ENCODE measurements at places on chromosomes 4 and X. TPM values are rescaled to one million over a fixed set of nuclear protein-coding genes. Genes with fewer than 3 reads are reported as not detected.

SSX2 gene
- total RNA-seq = 52.2 TPM

IRS4 gene
- not detected for total RNA-seq

- no peak for DNase-seq
- H3K36me3 ChIP-seq = no peaks in the 10 kb centered on the region
- H3K4me1 ChIP-seq = no peaks in the 10 kb centered on the region
- no peaks in the 10 kb centered on the region for H3K27me3 ChIP-seq
- H3K27ac ChIP-seq = no peak overlapping the region
Measured at GRCh38 chr4:1364217-1364616, 17.2 kb downstream of the UVSSA start.

GRCh38 chr4:159048166-159048886 is 54.6 kb upstream of the RAPGEF2 start:
- H3K4me3 ChIP-seq = no peak overlapping the region
- H3K36me3 ChIP-seq = no peaks in the 10 kb centered on the region
- H3K4me1 ChIP-seq = no peaks in the 10 kb centered on the region

CSAG3 gene
- 41.6 TPM for total RNA-seq

DNA sequence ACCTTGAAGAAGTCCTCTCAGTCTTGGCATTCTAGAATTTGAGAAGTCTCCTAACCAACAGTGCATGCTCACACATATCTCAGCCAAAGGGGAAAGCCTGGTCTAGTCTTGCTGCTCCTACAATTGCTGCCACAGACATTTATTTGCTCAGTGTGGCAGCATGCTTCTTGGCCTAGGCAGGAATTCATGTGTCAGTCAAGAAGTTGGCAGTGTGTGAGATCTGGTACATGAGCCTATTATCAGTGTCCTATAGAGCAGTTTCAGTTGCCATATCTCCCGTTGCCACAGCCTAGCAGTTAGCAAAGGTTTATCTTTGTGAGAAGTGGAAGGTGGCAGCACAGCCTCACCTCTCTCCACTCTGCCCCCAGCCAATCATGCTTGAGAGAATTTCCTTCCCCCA is 176.9 kb upstream of the ARHGEF9 start:
- no peaks in the 10 kb centered on the region for H3K27me3 ChIP-seq
- DNase-seq = no peak
- H3K4me3 ChIP-seq = no peak overlapping the region

FAT4 gene
- 4.5 TPM for total RNA-seq

MAOA gene
- 5.0 TPM for total RNA-seq

DNA sequence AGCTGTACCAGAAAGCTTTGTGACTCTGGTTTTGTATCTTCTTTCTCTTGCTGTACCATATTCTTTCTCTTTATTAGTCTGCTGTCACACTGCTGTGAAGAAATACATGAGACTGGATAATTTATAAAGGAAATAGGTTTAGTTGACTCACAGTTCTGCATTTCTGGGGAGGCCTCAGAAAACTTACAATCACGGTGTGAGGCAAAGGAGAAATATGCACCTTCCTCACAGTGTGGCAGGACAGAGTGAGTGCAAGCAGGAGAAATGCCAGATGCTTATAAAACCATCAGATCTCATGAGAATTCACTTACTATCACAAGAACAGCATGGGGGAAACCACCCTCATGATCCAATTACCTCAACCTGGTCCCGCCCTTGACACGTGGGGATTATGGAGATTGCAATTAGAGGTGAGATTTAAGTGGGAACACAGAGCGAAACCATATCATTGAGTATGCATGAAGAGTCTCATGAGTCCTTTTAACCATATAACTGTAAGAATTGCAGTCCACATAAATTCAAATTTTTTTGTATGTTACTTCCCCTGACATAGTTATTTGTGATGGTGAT is 67.4 kb upstream of the INPP4B start:
- H3K4me3 ChIP-seq = no peak overlapping the region
- no peak overlapping the region for H3K27ac ChIP-seq
- no peaks in the 10 kb centered on the region for H3K27me3 ChIP-seq
- H3K36me3 ChIP-seq = no peaks in the 10 kb centered on the region

DNA sequence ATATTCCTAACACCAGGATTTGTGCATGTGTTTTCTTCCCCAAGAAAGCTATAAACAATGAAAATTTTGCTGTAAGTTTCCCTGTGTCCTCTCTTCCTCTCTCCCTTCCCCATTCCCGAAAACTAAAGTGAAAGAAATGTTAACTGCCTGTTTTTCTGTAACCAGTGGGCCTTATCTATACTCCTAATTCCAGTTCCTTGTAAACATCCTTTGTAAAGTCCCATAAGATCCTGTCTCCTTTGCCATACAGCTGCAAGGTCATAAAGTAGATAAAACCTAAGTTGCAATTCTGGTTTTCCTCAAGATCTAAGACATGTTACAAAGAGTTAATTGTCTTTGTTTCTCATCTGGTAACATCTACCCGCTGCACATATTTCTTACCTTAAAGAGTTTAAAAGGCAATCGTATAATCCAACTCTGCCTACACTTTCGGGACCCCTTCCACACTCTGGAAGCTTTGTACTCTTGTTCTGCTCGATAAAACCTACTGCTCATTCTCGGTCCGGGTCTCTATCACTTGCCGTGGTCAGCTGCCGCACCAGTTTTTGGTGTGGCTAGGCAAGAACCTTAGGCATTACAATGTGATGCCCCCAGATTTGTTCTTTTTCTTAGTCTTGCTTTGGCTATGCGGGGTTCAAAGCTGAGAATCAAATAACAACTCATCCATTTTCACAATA is 20.5 kb downstream of the UGT2B7 start:
- no peak for DNase-seq
- H3K4me3 ChIP-seq = no peak overlapping the region
- H3K27ac ChIP-seq = no peak overlapping the region
- no peaks in the 10 kb centered on the region for H3K36me3 ChIP-seq
- no peaks in the 10 kb centered on the region for H3K4me1 ChIP-seq
